Natural killer cell treated with Interleukin-12 subunit alpha and Interleukin-12 subunit beta and Interleukin-15 and Interleukin-18, amount 100 ng/mL, for 72 hours (primary cell): ENCODE measurements at places on chromosomes 2 and 18. TPM values are rescaled to one million over a fixed set of nuclear protein-coding genes. Genes with fewer than 3 reads are reported as not detected.

GRCh38 chr2:50018292-50018691 lies 864.0 kb upstream of the FSHR start:
- DNase-seq = no peak

GRCh38 chr2:46365913-46366667 lies 68.9 kb downstream of the EPAS1 start:
- DNase-seq = no peak

- DNase-seq = no peak
Observed at GRCh38 chr2:179393481-179393880, 128.8 kb upstream of the SESTD1 start.

GRCh38 chr2:196341277-196341841 lies 170.0 kb upstream of the STK17B start:
- DNase-seq = no peak

STARD7 gene
- 153 TPM for total RNA-seq

TGFBRAP1 gene
- total RNA-seq = 38.0 TPM

PTH2R gene
- not detected for total RNA-seq

LIMS3 gene
- 1.0 TPM for total RNA-seq

ESPNL gene
- total RNA-seq = not detected
